Stimulated activated CD4-positive, alpha-beta T cell treated with anti-CD3 and anti-CD28 coated beads, Interleukin-4, amount 100 ng/mL, for 4 hours (primary cell): ENCODE measurements at places on chromosomes 5 and 9.
A peak's percentile ranks its signal among the peaks of the same experiment; 100 is the strongest.

- DNase-seq: no peak
These were observed 478.5 kb upstream of the SMARCA2 start for GRCh38 chr9:1536522-1537170.

DNA sequence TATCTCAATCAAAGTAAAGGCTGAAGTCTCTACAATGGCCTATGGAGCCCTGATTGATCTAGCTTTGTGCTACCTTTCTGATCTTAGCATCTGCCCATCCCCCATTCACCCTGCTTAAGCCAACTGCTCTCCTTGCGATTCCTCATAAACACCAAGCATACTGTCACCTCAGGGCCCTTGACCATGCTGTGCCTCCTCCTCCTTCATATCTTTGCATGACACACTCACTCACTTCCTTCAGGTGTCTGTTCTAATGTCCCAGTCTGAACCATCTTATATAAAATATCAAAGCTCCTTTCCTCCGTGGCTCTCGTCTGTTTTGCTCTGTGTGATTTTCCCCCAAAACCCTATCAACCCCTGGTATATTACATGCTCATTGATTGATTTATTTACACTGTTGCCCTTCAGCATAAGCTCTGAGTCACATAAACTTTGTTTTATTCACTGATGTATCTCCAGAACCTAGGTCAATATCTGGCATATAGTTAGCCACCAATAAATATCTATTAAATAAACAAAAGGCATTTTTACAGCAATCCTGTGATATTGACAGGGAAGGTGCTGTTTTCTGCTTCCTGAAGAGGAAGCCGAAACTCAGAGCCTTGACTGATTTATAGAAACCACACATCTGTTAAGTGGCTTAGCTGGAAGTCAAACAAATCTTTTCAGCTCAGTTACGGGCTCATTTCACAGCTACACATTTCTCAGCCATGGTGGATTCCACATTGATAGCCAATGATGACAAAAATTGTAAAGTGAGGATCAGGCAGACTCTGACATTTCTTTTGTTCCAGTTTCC, 103.6 kb downstream of the BOD1 start:
- no peak for DNase-seq

DNA sequence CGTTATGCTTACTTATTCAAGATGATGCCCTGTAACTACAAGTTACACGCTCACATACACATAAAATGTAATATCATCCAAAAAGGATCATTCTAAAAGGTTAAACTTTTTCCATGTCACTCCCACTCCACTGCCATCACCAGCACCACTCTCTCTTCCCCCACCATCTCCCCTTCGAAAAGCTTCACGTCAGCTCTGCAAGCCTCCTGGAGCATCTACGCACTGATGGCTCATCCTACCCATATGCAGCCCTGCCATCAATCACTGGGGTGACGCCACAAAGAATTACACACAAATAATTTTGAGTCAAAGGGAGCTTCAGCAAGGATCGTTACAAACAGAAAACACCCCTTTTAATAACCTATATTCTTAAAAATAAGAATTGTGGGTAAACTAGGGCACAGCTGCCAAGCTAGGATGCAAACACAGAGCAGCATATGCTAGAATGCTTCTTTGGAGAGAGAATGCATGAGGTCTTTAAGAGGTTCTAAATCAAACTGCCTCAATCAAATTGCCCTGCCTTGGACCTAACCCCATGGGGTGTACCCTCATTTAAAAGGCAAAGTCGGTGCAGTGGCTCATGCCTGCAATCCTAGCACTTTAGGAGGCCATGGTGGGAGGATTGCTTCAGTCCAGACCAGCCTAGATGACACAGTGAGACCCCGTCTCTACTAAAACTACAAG, 56.1 kb downstream of the SHB start:
- no peak for DNase-seq

- DNase-seq: no peak
These were observed 10.6 kb upstream of the MAP1B start for GRCh38 chr5:72096602-72097188.

GRCh38 chr5:100542086-100542485, 6.9 kb downstream of the FAM174A start:
- no peak for DNase-seq

- DNase-seq: peak; percentile 24
These were observed 662 bp downstream of the SUSD3 start for GRCh38 chr9:93059011-93059714.

- no peak for DNase-seq
These were observed 750 bp downstream of the DNM1 start for GRCh38 chr9:128203707-128204551.

- DNase-seq: no peak
These were observed 900.0 kb upstream of the CDH10 start for GRCh38 chr5:25544652-25545249.
